AG10803 (cell line): ENCODE measurements at places on chromosomes 1 and 21.

DNA sequence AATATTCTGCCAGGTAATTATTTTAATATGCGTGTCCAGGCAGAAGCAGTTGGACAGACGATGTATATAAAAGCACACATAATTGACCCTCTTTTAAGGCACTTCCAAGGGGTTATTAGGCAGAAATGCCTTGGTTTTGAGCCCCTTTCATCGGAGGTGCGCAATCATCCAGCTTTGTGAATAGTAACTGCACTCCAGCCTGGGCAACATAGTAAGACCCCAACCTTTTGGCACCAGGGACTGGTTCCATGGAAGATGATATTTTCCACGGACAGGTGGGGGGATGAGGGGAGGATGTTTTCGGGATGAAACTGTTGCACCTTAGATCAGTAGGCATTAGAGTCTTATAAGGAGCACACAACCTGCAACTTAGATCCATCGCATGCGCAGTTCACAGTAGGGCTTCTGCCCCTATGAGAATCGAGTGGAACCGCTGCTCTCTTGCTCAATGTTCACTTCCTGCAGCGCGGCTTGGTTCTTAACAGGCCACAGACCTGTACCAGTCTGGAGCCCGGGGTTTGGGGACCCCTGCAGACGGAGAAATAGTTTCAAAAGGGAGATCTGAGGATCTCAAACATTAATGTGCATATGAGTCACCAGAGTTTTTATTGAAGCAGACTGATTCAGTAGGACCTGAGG lies 1.8 kb upstream of the MCOLN2 start:
- no peak for DNase-seq

DNA sequence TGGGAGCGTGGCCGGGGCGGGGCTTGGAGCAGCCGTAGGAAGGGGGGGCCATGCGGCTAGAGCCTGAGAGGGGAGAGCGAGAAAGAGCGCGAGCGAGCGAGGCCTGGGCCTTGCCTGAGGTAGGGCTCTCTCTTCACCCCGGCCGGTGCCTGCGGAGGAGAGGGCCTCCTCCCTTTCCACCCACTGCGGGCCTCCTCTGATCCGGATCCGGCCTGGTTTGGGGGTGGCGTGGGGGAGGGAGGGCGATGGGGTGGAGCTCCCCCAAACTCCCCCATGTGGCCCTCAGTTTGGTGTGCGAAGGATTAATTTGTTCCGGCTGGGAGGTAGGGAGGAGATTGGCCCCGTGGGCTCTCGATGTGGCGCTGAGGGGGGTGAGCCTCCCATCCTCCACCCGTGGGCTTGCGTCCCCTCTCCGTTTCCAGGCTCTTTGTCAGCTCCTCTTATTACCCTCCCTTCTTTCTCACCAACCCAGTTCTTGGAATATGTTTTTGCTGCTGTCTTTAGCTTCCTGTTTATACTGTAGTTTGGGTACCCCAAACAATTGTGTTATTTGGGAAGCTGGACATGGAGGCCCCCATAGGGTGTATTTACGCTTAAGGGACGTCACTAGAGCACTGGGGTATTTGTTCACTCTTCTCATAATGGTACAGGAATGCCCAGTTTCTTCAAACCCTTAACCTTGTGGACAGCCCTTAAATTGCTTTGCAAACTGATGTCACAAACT lies 685 bp downstream of the UBAP2L start:
- DNase-seq, result peak; percentile 77

DNA sequence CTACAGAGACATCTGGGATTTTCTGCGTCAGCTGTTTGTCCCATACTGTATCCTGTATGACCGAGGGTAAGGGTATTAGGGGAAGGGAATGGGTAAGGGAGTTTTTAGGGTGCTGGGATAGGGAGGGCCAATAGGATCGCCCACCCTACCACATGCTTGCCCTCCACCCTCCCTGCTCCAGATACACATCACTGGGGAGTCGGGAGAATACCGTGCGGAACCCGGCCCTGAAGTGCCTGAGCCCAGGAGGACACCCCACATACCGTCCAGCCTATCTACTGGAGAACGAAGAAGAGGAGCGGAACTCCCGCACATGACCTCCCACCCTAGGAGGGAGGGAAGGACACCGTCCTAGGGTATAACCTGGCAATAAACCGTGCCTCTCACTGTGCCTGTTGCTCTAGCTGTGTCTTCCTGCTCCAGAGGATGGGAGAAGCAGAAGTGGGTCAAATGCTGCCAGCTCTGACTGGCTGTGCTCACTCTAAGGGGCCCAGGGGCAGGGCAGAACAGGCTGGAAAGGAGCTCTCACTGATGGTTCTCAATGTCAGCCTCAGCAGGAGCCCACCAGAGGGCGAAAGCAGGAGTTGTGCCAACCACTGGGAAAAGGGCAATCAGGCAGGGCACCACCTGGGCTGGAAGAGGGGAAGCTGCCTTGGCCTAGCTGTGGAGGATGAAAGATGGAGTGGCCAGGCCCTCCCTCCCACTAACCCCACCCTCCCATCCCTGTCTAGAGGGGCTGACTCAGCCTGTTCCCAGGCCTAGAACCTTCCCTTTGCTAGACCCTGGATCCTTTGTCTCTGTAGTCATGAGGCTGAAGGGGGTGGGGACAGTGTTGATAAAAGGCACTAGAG lies 440 bp upstream of the LENEP start:
- DNase-seq, result no peak

DNA sequence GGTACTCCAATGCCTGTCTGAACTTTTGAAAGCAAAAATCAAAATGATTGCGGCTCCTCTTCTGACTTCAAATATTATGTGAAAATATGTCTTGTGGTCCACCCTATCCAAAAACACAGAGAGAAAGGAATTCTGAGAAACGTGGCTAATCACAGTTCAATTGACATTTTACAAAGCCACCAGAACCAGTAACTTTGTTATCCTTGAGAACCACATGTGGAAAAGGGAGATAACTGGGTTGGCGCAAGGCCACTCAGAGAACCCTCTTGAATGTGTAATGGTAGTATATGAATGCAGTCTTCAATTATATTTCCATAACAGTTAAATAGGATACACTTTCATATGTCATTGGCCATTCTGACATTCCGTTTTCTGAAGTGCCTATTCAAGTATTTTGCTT lies 1030.0 kb upstream of the TMPRSS15 start:
- no peak for DNase-seq

DNA sequence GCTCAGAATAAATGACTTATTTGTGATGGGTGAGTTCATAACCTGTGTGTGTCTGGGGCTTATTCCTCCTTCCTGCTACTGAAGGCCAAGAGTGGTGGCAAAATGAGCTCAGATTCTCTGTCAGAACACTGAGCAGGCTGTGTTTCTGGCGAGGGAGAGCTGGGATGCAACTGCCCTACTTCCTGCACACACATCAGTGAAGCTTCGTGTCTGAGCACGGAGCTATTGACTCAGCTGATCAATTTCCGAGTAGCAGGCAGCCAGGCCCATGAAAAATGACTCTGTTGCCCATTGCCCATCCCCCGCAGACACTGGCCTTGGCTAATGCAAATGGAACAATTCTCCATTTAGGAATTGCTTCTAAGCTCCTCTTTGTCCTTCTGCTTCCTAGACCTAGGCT lies 27.7 kb downstream of the TNR start:
- no peak for DNase-seq

- no peak for DNase-seq
These were observed 144.5 kb downstream of the SPATA46 start for GRCh38 chr1:162232034-162232711.

GRCh38 chr1:40768146-40768990 lies 15.2 kb upstream of the KCNQ4 start:
- no peak for DNase-seq

DNA sequence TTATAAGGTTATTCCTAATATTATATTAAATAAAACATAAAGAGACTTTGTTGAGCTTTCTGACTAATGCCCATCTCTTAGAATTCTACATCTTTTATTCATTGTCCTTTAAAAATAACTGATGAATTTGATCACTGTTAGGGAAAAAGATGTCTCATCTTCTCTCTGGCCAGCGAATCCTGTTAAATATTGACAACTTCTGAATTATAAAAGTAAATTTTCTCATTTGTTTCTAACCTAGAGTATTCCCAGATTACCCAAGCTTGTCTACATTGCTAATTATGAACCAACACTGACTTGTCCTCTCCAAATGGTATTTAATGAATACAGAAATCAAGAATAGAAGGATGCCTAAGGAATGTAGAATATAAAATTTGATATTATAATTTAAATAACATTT lies 24.8 kb upstream of the KCTD3 start:
- DNase-seq, result no peak

- no peak for DNase-seq
These were observed 133.2 kb upstream of the KLHDC7A start for GRCh38 chr1:18347559-18347958.

DNA sequence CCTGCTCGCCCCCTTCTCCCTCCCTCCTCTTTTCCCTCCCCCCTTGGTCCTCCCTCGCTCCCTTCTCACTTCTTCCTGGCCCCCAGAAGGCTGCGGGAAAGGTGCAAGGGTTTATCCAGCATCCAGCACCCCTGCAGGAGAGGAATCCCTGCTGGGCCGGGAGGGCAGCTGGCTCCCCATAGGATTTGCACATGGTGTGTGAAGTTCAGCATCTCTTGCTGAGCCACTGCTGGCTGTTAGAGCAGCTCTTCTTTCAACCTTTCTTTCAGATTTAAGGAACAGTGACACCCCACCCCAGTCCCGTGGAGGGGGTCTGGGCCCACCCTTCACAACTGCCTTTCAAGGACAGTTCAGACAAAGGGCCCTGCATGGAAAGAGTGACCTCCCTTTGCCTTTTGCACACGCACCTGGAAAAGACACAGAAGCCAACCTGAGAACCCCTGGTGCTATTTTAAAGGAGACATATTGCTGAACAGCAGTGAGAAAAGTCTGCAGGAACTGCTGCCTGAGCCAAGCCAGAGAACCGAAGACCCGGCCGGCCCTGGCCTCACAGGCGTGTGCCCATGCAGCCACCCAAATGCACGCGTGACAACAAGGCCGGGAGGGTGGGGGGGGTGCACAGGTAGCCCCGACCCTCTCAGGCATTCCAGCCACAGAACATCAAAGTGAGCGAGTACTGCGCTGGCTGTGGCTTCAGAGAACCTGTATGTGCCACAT lies 66.6 kb downstream of the SLC37A1 start:
- DNase-seq, result no peak

DNA sequence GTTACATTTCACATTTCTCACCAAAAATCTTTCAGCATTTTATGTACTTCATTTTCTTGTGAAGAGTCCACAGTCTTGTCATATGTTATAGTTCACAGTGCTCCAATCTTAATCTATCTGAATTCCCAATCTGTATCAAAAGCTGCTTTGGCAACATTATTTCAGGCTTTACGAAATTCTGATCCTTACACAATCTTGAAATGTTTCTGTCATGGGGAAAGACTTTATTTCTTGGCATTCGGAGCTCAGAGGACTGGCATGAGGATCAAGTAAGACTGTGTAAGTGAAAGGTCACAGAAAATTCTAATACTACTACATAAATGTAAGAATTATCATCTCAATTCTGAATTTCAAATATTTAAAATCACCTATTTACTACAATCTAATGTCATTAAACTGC lies 2.0 kb downstream of the USP33 start:
- DNase-seq, result peak; percentile 85

- DNase-seq, result no peak
These were observed 48.6 kb downstream of the PCNX2 start for GRCh38 chr1:233246965-233247364.

DNA sequence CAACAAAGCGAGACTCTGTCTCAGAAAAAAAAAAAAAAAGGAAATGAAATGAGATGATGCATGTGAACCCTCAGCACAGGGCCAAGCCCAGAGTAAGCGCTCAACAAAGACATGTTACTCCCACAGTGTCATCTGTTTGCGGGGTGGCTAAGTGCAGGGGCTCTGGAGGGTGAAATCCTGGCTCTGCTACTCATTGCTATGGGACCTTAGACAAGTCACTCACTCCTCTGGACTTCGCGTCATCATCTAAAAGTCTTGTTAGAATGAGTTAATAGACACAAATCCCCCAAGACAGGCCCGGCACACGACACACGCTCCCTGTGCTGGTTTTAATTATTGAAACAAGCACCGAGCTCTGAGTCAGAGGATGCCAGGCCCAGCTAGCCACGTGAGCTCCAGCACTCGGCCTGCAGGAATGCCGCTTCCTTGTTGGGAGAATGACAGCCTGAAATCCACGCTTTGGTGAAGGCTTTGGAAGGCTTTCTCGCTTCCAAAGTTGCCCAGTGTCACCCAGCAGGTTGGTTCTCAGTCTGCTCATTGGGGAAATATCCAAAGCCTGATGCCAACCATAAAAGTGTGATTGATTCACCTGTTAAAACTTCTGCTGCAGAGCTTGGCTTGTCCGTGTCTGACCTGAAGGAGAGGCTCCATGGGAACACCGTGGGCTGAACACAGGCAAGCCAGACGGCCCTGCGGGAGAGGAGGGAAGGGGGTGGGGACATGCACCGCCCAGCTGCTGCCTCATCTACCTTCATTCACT lies 36.7 kb upstream of the TARDBP start:
- DNase-seq, result peak; percentile 93

DNA sequence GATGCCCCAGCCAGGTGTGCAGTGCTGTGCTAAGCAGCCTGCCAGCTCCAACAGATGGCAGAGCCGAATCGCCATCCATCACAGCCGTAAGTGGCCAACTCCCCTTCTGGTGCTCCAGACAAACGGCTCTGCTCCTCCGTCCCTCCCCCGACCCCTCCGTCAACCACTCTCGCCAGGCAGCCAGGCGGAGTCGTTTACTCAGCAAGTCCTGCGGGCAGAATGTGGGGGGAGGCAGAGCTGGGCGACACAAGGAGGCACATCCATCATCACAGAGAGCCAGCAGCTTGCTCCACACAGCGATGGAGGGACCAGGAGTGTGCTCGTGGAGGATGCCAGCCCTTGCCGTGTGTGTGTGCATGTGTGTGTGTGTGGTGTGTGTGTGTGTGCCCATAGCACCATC lies 206.6 kb upstream of the GRIK3 start:
- no peak for DNase-seq

- no peak for DNase-seq
These were observed 87.1 kb downstream of the CD58 start for GRCh38 chr1:116483481-116484309.

- no peak for DNase-seq
These were observed 2.7 kb downstream of the PER3 start for GRCh38 chr1:7786795-7787194.

GRCh38 chr1:152228831-152229230 lies 4.8 kb upstream of the HRNR start:
- no peak for DNase-seq
